ENCODE measurements at places on chromosomes 3 and 15.

- DNase-seq, result no peak
Measured at GRCh38 chr3:52596658-52597265, 60.4 kb downstream of the UQCC5 start.

DNA sequence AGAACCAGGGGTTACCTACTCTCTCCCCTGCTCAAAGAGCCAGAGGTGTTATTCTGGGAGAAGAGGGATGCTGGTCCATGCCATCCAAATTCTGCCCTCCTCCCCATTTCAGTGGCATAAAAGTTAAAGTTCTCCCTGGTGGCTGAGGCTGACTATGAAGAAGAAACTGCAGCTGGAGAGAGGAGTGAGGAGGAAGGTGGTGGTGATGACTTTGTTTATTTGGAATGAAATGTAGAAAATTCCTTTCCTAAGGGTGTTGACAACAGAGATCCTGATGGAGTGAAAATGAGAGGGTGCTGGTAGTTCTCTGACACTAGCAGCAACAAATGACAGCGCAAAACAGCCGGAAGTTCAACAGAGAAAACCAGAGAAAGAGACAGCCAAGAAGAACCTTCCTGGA is 100.4 kb downstream of the PCCB start:
- DNase-seq, result no peak

- no peak for DNase-seq
Measured at GRCh38 chr15:26945046-26945445, 25.9 kb upstream of the GABRG3 start.

DNA sequence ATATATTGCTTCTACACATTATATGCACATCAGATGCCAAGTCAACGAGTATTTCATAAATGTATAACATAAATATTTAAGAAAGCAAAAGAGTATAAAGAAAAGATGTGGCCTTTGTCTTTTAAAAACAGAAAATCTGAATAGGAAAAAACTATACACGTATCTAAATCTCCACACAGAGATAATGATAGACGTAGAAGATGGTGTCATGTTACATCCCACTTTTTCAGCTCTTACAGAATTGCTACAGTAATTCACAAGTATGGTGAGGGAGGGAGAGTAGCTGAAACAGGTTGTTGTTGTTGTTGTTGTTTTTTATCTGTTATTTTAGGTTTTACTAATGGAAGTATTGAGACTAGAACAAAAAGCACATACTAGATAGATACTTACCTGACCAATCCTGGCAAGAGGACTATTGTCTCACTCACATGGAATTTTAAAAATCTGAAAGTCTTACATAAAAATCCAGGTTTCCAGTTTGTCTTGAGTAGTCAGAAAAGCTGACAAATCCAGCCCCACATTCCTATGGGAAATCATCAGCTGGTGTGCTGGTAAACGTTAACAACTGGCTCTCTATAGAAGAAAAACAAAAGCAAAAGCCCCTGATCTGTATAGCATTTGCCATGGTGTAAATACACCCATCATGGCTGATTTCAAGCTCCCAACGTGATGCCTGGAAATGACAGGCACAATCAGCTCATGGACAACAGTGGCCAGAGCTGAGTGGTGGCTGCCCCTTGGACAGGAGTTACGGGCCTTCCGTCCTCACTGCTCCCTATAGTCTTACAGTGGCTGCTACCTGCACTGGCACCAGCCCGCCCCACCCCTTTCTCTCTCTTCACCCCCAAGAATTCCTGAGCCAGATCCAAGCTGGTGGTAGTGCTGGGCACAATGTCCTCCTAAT is 47.4 kb upstream of the VGLL4 start:
- no peak for DNase-seq

DNA sequence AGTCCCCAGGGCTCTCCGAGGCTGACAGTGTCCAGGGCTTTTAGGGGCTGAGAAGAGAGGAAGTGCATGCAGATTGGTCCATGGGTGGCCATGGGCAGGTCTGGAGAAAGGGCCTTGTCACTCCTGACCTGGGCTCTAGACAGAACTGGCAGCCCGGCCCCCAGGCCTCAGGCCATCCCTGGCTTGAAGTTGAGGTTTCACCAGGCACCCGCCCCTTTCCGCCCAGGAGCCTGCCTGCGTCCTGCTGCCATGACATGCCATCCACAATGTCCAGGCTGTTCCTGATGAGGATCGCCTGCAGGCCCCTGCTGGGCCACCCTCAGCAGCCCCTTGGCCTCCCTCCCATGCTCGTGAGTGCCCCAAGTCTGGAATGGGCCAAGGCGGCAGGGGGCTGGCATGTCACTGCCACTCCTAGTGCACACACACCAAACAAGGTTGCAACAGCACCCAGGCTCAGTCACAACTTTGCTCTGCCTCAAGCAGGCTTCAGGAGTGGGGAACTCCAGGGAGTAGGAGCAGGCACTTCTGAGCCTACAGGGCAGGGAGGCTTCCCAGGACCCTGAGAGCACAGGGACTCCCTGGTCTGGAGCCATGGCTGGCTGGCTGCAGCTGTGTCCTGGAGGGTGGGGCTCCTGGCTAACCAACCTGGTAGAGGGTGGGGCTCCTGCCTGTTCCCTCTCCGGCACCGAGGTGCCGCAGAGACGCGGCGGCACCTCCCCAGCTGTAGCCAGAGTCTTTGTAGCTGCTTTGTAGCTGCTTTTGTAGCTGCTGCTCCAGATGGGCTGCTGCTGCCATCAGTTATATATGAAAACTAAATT is 1457.1 kb upstream of the GBE1 start:
- no peak for DNase-seq

GRCh38 chr3:183308751-183309150 is 55.7 kb downstream of the B3GNT5 start:
- DNase-seq, result no peak

DNA sequence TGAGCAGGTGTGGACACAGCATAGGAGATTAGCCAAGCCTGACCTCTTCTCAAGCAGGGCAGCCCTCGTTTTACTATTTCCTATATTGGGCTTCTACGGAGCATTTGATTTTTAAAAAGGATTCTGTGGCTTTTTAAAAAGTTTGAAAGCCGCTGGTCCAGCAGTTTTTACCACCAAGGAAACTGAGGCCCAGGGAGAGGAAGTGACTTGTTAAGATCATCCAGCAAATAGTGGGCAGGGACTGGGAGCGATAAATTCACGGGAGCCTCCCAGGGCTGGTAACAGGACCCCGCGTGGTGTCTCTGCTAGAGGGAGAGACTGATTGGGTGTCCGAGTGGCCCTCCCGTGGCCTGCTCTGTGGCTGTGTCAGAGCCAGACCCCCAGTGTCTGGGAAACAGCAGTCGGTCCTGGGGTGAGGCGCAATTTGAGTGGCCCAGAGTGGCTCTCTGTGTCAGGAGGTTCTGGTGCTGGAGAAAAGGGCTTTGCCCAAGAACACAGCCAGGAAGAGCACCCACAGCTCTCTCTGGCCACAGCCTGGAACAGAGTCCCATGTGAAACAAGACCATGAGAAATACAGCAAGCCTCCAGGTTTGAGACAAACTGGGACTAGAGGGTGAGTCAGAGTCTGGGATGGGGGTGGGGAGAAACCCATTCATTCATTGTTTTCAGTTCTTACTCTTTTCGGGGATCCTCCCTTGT is 4.2 kb downstream of the FURIN start:
- peak; percentile 54 for DNase-seq

DNA sequence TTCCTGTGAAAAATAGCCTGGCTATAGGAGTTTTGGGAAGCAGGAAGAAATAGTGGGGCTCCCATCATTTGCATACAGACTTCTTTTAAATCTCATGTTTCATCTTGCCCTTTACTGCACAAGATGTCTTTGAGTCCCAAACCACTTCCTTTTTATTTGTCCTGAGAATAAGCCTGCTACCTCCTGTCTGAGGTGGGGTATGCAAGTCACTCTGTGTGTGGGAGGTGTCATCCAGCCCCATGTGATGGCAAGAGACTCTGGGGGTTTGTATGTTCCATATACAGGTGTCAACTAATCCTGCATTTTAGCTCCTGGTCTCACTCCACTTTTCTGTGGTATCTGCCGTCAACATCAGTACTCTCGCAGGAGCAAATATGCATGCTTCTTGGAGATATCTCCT is 102.0 kb downstream of the OTOL1 start:
- no peak for DNase-seq

DNA sequence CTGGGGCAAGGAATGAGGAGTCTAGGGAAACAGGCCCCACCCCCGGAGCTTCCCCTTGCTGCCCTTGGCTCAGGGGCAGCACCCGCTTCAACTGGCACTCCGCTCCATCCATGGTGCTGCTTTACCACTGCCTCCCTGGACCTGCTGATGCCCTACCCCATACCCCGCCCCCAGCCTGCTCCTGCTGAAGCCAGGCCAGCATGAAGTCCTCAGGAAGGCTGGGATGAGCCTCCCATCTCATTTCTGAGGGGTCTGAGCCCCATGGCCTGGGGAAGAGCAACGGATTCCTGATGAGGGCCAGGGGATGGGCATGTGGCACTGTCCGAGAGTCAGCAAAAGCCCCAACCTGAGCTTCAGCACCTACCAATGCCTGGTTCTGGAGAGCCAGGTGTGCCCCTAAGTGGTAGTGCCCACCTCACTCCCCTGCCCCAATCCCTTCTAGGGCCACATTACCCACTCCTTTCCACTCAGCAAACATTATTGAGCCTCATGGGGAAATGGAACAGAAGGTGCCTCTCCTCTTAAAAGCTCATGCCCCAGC is 21.0 kb downstream of the SEC61A1 start:
- DNase-seq, result no peak

- no peak for DNase-seq
Measured at GRCh38 chr3:56919797-56920195, 118.0 kb upstream of the ARHGEF3 start.

DNA sequence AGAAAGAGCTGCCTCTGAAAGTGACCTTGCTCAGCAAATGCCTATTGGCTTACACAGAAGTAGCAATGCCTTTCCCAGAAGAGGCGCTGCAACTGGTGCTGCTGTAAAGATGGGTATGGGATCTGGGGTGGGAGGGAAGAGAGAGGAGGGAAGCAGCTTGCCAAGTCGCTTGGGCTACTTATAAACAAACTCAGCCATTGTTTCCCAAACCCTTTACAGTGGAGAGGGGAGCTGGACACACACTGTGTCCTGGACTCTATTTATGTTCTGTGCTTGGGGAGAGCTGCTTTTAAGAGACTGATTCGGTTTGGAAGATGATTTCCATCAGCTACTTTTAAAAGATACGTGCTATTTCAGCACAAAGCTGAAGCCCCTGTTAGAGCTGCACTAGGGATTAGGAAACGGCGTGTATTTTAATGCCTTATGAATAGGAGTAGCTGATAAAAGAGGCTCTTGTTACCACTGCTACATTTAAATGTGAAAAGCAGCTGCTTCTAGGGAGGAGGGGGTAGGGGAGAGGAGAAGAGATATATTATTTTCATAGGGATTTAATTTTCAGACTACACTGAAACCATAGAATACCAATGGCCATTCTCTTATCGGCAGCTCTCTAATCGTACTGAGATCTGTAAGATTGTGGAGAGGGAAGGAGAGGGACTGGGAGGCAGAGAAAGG is 440.6 kb downstream of the MCTP2 start:
- no peak for DNase-seq

GRCh38 chr15:72562878-72563277 is 88.7 kb downstream of the ARIH1 start:
- no peak for DNase-seq

DNA sequence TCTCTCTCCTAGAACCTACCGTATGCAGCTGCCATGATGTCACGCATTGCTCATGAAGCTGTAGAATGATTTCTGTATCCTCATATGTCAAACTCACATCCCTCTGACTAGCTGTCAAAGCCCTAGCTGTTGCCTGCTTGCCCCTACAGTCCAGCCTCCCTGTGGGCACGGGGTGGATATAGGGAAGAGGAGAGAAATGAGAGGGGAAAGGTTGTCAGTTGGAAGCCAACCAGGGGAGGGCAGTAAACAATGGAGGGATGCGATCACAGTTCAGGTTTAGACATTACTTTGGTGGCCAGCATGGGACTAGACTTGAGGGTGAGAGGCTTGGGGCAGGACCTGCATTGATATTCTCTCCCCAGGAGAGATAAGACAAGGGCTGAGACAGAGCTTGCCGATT is 1.7 kb upstream of the HDGFL3 start:
- DNase-seq, result no peak

Data from stimulated activated CD4-positive, alpha-beta T cell treated with anti-CD3 and anti-CD28 coated beads, TNF-alpha, amount 100 ng/mL, for 24 hours (primary cell).